ENCODE measurements at places on chromosomes 11 and 22. TPM values are rescaled to one million over a fixed set of nuclear protein-coding genes. Genes with fewer than 3 reads are reported as not detected.

- no peak for DNase-seq
- H3K27ac ChIP-seq, result no peak overlapping the region
- peaks cover 38% of the 10 kb centered on the region for H3K36me3 ChIP-seq
- H3K4me3 ChIP-seq, result no peak overlapping the region
Measured at GRCh38 chr11:61401173-61401572, 8.8 kb downstream of the TMEM216 start.

DNA sequence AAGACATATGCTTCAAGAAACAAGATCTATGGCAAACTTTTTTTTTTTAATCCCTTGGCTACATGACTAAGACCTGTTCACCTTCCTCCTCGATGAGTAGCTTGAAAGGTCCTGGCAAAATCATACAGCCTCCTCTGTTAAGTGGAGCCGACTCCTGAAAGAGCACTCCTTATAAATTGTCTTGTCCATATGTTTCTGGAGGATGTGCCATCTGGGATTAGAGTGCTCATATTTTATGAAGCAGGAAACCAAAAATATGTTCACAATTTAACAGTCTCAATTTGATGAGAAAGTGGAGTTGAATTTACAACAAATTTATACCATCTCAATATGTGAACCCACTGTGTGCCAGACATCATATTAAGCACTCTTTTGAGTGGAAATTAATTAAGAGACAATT lies 912.1 kb upstream of the FAT3 start:
- no peaks in the 10 kb centered on the region for H3K4me1 ChIP-seq
- H3K27ac ChIP-seq, result no peak overlapping the region
- H3K4me3 ChIP-seq, result no peak overlapping the region
- DNase-seq, result no peak
- H3K36me3 ChIP-seq, result no peaks in the 10 kb centered on the region

DNA sequence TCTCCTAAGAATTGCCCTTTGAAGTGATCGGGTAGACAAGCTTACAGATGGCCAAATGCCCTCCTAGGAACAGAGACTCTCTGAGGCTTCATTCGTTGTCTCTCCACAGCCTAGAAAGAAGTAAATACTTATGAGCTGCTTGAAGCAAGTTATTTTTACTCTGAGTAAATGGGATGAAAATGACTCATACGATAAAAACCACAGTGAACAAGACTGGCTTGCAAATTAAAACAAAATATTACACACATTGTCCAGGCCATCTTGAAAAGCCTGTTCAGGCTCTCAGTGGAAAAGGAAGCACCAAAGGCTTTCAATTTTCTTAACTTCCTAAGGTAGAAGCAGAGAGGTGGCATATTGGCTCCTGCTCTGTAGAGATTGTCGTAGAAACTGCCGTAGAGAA lies 294.2 kb downstream of the NELL1 start:
- peak; percentile 45 for DNase-seq
- no peaks in the 10 kb centered on the region for H3K27me3 ChIP-seq
- peaks cover 20% of the 10 kb centered on the region for H3K4me1 ChIP-seq
- no peaks in the 10 kb centered on the region for H3K36me3 ChIP-seq

DNA sequence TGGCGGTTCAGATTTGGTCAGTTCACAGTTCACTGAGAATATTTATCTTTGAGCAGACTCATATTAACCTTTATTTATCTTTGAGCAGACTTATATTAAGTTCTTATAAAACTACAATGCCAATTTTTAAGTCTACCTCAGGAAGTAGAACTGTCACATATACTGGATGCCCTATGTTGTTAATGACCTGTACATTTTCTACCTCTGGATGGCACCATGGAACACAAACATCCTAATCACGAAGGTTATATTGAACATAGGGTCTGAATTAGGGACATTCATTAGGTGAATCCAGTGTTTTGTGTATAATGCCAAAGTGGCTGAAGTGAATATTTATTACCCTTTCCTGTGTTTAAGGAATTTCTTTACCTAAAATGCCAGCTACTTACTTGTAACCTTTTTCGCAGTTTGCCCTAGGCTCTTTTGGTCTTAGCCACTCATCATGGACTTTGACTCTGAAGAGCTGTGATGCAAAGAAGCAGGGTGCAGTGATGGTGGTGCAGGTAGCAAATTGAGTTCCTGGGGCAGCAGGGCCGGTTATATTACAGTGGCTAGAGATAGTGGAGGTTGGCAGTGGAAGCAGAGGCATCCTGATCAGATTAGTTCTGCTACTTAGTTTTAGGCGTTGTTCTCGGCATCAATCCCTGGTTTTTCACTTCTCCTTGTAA lies 71.8 kb downstream of the STIM1 start:
- H3K36me3 ChIP-seq, result no peaks in the 10 kb centered on the region
- H3K4me3 ChIP-seq, result no peak overlapping the region
- no peaks in the 10 kb centered on the region for H3K27me3 ChIP-seq

- peaks cover 9% of the 10 kb centered on the region for H3K4me1 ChIP-seq
- no peak within 1 kb of the TSS for H3K27ac ChIP-seq
- H3K4me3 ChIP-seq, result peak within 1 kb of the TSS; percentile 41
- DNase-seq, result no peak
- H3K36me3 ChIP-seq, result no peaks in the 10 kb centered on the region
Measured at GRCh38 chr11:7672960-7673723, at the start of gene CYB5R2. TSS of gene CYB5R2 (minus strand) at chr11:7673500. CDS start at chr11:7672825, 675 bp downstream.

- H3K27me3 ChIP-seq, result no peaks in the 10 kb centered on the region
- no peak overlapping the region for H3K27ac ChIP-seq
- no peaks in the 10 kb centered on the region for H3K4me1 ChIP-seq
- H3K4me3 ChIP-seq, result no peak overlapping the region
- H3K36me3 ChIP-seq, result no peaks in the 10 kb centered on the region
Measured at GRCh38 chr22:44244265-44244822, 63.6 kb downstream of the PARVG start.

- no peak overlapping the region for H3K4me3 ChIP-seq
- H3K27me3 ChIP-seq, result peaks cover 15% of the 10 kb centered on the region
- no peak for DNase-seq
- peaks cover 16% of the 10 kb centered on the region for H3K4me1 ChIP-seq
Measured at GRCh38 chr22:45980268-45980570, 3.3 kb upstream of the WNT7B start.

GRCh38 chr22:47550524-47551430 lies 788.3 kb downstream of the TBC1D22A start:
- no peak overlapping the region for H3K4me3 ChIP-seq
- no peak overlapping the region for H3K27ac ChIP-seq
- DNase-seq, result no peak
- no peaks in the 10 kb centered on the region for H3K27me3 ChIP-seq
- H3K36me3 ChIP-seq, result no peaks in the 10 kb centered on the region

DNA sequence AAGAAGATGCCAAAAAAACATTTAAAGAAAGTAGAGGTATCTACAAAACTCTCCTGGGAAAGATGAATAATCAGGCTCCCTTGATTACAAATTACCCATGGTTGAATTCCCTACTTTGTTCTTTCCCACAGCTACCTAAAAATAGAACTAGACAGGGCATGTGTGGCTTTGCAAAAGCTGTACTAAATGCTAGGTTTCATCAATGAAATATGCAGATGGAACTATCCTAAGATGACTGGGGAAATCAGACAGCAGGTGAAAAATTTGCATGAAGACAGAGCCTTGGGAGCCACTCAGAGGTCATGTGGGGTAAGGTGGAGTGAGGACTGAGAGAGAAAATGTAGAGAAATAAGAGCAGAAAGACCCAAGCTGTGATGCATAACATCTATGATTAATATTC lies 14.7 kb downstream of the LAYN start:
- H3K4me1 ChIP-seq, result peaks cover 42% of the 10 kb centered on the region
- H3K27me3 ChIP-seq, result no peaks in the 10 kb centered on the region
- peak overlapping the region; percentile 98 for H3K27ac ChIP-seq

- no peaks in the 10 kb centered on the region for H3K4me1 ChIP-seq
Measured at GRCh38 chr11:60512651-60513225, 2.5 kb upstream of the MS4A13 start.

- H3K4me3 ChIP-seq, result no peak overlapping the region
- no peaks in the 10 kb centered on the region for H3K4me1 ChIP-seq
- no peaks in the 10 kb centered on the region for H3K36me3 ChIP-seq
Measured at GRCh38 chr11:5631969-5632635, 7.3 kb downstream of the TRIM34 start.

The KRTAP5-11 gene
- total RNA-seq, result not detected

GRCh38 chr11:133906746-133907145 lies 50.0 kb downstream of the IGSF9B start:
- H3K4me3 ChIP-seq, result no peak overlapping the region
- no peak for DNase-seq
- H3K27ac ChIP-seq, result no peak overlapping the region
- H3K4me1 ChIP-seq, result no peaks in the 10 kb centered on the region
- no peaks in the 10 kb centered on the region for H3K27me3 ChIP-seq

The CPT1B gene
- 32.7 TPM for total RNA-seq

- no peak overlapping the region for H3K4me3 ChIP-seq
- H3K27me3 ChIP-seq, result no peaks in the 10 kb centered on the region
- no peaks in the 10 kb centered on the region for H3K36me3 ChIP-seq
- no peak for DNase-seq
- peaks cover 8% of the 10 kb centered on the region for H3K4me1 ChIP-seq
Measured at GRCh38 chr11:123238297-123238696, 43.2 kb upstream of the CLMP start.

The LGR4 gene
- total RNA-seq, result 50.0 TPM

DNA sequence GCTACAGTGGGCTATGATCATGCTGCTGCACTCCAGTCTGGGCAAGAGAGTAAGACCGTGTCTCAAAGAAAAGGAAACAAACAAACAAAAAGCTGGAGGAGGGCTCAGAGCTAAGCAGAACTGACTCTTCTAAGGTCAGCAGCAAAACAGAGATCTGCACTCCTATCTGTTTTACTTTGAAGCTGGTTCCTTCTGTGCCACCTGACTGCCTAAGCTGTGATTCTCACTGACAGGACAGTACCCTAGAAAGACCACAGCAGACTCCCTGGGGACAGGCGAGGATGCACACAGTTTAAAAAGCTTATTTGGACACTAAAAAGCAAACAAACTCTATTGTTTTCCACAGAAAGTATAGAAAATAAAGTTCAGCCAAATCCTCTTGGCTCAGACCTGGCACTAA lies 30.5 kb downstream of the NEFH start:
- peaks cover 59% of the 10 kb centered on the region for H3K36me3 ChIP-seq
- no peak for DNase-seq
- no peaks in the 10 kb centered on the region for H3K4me1 ChIP-seq
- H3K27me3 ChIP-seq, result no peaks in the 10 kb centered on the region
- H3K27ac ChIP-seq, result no peak overlapping the region

The OVCH2 gene
- 4.5 TPM for total RNA-seq

DNA sequence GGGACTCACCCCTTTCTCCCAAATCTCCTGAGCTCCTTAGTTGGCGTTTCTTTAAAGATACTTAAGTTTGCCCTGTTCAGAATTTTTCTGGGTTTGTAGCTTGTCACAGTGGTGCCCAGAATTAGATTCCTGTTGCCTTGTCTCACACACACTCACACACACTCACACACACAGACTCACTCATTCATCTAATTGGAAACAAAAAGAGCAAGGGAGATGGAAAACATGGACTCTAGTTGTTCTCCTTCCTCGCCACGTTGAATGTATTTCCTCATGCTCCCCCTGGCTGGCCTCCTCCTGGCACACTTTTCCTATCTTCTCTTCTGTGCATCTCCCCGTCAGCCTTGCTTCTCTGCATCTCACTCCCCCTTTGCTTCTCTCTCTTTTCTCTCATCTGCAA lies 752.3 kb downstream of the NTM start:
- no peaks in the 10 kb centered on the region for H3K27me3 ChIP-seq
- peaks cover 31% of the 10 kb centered on the region for H3K4me1 ChIP-seq
- no peaks in the 10 kb centered on the region for H3K36me3 ChIP-seq

- H3K27me3 ChIP-seq, result no peaks in the 10 kb centered on the region
- peaks cover 3% of the 10 kb centered on the region for H3K36me3 ChIP-seq
- no peak overlapping the region for H3K27ac ChIP-seq
- H3K4me3 ChIP-seq, result no peak overlapping the region
- no peak for DNase-seq
Measured at GRCh38 chr11:78227921-78228320, 39.2 kb downstream of the USP35 start.

GRCh38 chr11:34194576-34195335 lies 89.3 kb downstream of the NAT10 start:
- peaks cover 33% of the 10 kb centered on the region for H3K4me1 ChIP-seq
- H3K4me3 ChIP-seq, result no peak overlapping the region
- H3K27me3 ChIP-seq, result no peaks in the 10 kb centered on the region
- H3K36me3 ChIP-seq, result no peaks in the 10 kb centered on the region
- H3K27ac ChIP-seq, result no peak overlapping the region
- no peak for DNase-seq

- peaks cover 43% of the 10 kb centered on the region for H3K4me1 ChIP-seq
- no peaks in the 10 kb centered on the region for H3K36me3 ChIP-seq
Measured at GRCh38 chr11:96054870-96055705, 131.2 kb upstream of the MTMR2 start.

GRCh38 chr11:88246696-88247095 lies 71.5 kb upstream of the RAB38 start:
- no peaks in the 10 kb centered on the region for H3K4me1 ChIP-seq
- DNase-seq, result peak; percentile 95
- H3K27ac ChIP-seq, result peak overlapping the region; percentile 35
- no peaks in the 10 kb centered on the region for H3K27me3 ChIP-seq

DNA sequence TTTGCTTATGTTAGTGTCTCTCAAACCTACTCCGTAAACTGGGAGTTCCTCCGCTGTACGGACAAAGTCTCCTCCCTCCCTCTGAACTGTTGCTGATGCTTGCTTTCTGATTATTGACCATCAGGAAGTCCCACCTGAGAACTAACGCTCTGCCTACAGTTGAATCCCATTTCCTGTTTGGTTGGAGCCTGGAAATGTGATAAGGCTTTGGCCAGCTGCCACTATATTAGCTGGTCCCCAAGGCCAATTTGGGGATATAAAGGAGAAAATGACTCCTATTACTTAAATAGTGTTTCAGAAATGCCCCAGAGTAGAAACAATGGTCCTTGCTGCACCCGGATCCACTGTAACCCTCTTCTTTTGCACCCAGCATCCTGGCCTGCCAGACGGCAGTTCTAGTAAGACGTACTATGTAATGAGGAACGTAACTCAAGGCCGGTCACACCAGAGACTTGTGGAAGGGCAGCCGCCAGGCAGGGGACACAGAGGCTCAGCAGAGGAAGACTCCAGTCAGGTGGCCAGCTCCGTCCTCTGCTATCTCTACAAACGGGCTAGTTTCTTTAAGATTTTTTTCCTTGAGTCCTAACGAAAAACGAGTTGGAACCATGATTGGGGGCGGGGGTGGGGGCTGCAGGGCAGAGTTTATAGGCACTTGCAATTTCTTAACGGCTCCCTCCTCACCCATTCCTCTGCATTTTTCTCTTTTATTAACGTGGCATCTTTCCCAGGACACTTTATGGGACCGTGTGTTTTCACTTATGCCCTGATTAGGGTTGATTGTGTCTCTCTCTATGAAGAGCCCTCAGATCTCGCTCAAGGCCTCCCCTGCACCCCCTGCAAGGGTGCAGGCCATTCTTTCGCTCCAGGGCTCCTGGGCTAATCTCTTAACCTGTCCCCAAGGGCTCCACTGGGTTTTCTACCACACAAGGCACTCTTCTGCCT lies 72.8 kb upstream of the CDON start:
- no peak overlapping the region for H3K4me3 ChIP-seq
- H3K36me3 ChIP-seq, result no peaks in the 10 kb centered on the region
- H3K27me3 ChIP-seq, result peaks cover 29% of the 10 kb centered on the region
- peaks cover 10% of the 10 kb centered on the region for H3K4me1 ChIP-seq
- no peak for DNase-seq
- H3K27ac ChIP-seq, result no peak overlapping the region

The DCDC1 gene
- total RNA-seq, result 1.0 TPM

- peaks cover 9% of the 10 kb centered on the region for H3K4me1 ChIP-seq
- no peak overlapping the region for H3K4me3 ChIP-seq
- H3K36me3 ChIP-seq, result no peaks in the 10 kb centered on the region
- no peaks in the 10 kb centered on the region for H3K27me3 ChIP-seq
- H3K27ac ChIP-seq, result no peak overlapping the region
Measured at GRCh38 chr11:78030429-78031325, 7.6 kb upstream of the KCTD14 start.
